ENCODE measurements at places on chromosomes 3 and 15.

- no peak for DNase-seq
Observed at GRCh38 chr3:157559401-157559800, 56.2 kb upstream of the VEPH1 start.

DNA sequence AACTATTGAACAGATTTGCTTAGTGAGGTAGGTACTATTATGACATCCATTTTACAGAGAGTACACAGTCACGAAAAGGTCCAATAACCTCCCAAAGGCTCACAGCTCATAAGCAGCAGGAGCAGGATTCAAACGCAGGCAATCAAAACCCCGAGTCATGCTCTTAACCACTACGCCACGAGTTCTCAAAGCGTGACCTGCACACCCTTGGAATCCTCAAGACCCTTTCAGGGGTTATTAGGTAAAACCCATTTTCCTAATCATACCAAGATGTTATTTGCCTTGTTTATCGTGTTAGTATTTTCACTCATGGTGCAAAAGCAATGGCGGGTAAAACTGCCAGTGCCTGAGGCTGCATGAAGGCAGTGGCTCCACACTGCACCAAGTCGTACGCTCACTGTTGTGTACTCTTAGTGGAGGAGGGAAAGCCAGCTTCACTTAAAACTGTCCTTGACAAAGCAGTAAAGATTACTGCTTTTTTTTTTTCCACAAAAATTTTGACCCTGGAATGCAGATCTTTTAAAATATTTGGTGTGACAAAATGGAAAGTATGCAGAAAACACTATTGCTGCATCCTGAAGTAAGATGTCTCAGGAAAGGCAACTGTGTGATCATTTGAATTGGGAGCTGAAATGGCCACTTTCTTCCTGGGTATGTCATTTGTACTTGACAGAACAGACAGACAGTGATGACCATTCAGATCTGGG lies 96.1 kb downstream of the IGF2BP2 start:
- no peak for DNase-seq

DNA sequence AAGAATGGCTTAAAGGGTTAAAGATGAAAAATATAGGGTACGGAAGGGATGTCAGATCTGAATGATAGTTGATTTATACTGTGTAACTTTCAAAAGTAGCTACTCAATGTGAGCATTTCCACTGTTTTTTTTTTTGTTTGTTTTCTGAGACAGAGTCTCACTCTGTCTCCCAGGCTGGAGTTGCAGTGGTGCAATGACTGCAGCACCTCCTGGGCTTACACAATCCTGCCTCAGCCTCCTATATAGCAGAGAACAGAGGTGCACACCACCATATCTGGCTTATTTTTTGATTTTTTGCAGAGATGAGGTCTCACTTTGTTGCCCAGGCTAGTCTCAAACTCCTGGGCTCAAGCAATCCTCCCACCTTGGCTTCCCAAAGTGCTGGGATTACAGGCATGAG lies 9.9 kb upstream of the PXK start:
- DNase-seq: no peak

DNA sequence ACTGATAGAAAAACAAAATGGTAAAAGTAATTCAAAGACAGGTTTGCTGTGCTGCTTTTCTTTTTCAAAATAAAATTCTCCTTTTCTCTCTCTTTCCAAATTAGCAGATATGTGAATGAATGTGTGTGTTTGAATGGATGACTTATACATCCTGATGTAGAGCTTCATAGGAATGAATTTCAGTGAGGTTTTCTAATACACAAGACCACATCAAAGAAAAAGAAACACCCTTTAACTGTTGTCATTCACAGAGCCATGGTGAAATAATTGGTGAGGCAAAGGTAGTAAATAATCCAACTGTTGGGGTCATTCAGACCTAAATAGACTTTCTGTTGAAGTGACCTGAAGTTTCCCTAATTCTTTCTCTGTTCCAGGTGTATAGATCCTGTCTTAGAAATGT lies 139.1 kb upstream of the ZPLD1 start:
- no peak for DNase-seq

DNA sequence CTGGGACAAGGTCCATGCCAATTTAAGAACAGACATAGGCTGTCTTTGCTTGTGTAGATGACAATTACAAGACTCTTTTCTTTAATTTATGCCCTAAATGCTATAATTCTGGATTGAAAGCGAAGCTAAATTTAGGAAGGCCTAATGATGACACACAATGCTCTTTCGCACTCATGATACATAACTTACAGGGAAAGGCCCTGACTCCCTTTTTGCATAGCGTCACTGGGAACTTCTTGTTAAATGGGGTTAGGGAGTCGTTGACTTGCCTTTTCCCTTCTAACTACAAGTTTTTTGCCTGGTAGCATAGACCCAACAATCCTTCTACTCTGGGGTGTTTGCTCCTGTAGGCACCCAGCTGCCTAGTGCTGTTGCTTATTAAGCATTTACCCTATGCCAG lies 329.5 kb upstream of the LRRFIP2 start:
- DNase-seq: no peak

GRCh38 chr3:65371053-65371452 lies 667.7 kb downstream of the MAGI1 start:
- DNase-seq: no peak

DNA sequence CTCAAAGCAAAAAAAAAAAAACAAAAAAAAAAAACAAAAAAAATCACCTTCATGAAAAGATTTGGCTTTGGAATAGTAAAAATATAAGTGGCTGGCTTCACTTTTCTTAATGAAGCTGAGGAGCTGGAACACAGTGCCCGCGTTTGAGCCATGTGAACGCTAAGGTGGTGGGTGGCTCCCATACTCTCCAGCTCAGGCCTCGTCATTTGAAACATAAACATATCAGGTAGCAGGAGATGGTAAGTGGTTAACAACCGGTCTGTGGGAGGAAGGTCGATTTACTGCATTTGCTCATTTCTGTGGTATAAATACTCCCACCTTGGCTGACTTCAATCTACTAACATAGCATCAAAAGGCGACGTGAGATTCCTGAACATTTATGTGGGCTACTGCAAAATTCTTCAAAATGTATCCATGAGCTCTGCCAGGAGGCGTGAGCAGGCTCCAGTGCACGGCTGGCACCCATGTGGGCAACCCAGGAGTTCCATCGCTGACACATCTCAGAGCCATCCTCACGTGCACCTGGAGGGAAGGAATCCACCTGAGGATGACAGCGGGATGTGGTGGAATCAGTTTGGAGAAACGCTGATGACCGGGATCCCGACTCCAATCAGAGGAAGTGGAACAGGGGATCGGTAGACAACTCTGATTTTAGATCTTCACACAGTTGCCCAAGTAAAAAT lies 157.6 kb downstream of the ATP10A start:
- DNase-seq: no peak

GRCh38 chr3:116029266-116029665 lies 406.0 kb downstream of the GAP43 start:
- DNase-seq: no peak

GRCh38 chr3:134002306-134002705 lies 27.4 kb downstream of the SLCO2A1 start:
- no peak for DNase-seq

DNA sequence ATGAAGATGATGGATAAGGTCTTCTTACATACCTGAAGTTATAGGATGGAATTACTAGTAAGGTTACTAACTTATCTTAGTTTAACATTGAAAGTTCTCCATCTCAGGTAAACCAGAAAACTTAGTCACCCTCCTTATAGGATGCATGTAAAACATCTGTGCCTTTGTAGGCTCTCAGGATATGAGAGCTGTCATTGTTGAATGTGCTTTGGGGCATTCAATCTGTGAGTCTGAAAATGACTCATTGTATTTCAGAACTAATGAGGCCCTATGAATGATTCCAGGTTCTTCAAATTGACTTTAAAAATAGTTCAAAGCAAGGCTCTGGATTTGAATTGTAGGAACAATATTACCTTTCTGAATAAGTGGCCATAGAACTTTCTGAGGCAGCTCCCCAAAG lies 237.7 kb upstream of the AZI2 start:
- no peak for DNase-seq

GRCh38 chr3:115766587-115767482 lies 143.5 kb downstream of the GAP43 start:
- no peak for DNase-seq

GRCh38 chr3:52479877-52480575 lies 15.1 kb upstream of the STAB1 start:
- DNase-seq: no peak

- no peak for DNase-seq
Observed at GRCh38 chr3:181363231-181363630, 348.5 kb upstream of the SOX2 start.

All from stimulated activated CD4-positive, alpha-beta T cell treated with anti-CD3 and anti-CD28 coated beads, Interleukin-2, amount 100 ng/mL, for 48 hours (primary cell).